ENCODE measurements at places on chromosomes 7 and 10.

- DNase-seq: no peak
These were observed 20.1 kb downstream of the TMEM176A start for GRCh38 chr7:150820578-150821198.

GRCh38 chr10:63976538-63976937 is 455.3 kb downstream of the REEP3 start:
- DNase-seq: no peak

- DNase-seq: no peak
These were observed 4.3 kb downstream of the MAP3K8 start for GRCh38 chr10:30438021-30438850.

- DNase-seq: no peak
These were observed 2.3 kb upstream of the KCNIP2 start for GRCh38 chr10:101845893-101846292.

DNA sequence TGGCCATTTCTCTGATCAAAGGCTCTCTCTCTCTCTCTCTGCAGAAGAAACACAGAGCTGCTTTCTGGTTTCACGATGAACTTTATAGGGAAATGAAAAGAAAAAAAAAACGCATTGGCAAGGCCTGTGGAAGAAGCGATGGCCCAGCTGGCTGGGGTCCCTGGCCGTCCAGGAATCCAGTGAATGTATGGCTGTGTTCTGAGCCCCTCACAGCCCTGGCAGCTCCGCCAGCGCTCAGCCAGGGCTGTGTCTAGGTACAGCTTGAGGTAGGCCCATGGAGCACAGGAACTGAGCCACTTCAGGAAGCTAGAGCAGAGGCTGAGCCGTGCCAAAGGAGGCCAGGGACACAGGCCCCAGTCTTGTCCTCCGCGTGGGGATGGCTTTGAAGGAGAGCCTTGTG is 13.1 kb upstream of the UCMA start:
- DNase-seq: no peak

DNA sequence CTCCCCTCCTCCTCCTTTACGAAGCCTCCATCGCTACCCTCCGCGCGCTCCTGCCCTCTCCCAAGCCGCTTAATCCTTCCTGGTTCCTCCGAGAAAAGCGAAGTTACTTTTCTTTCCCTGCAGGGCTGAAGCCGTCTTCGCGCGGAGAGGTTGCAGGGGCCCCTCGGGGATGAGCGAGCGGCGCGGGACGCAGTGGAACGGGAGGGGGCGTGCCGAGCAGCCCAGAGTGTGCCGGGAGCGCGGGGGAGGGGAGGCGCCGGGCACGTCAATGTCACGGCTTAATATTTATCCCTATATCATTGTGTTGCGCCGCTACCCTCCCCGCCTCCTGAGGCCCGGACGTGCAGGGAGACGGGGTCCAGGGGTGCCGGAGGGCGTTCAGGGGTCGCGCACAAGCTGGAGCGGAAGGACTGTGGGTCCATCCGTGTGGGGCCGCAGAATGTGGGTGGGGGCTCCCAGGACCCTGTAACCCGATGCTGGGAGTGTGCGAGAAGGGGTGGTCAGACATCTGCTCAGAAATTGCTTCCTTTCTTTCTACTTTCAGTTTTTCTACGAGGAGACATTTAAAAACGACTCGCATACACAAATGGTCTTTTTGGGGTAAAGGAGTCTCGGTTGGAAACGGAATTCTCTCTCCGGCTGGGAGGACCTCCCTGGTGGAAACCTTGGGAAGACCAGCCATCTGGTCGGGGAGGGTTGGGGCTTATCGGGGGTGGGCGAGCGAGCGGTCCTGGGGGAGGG is 2.4 kb downstream of the CDK6 start:
- DNase-seq: no peak

GRCh38 chr10:51325649-51326048 is 251.4 kb downstream of the PRKG1 start:
- DNase-seq: no peak

DNA sequence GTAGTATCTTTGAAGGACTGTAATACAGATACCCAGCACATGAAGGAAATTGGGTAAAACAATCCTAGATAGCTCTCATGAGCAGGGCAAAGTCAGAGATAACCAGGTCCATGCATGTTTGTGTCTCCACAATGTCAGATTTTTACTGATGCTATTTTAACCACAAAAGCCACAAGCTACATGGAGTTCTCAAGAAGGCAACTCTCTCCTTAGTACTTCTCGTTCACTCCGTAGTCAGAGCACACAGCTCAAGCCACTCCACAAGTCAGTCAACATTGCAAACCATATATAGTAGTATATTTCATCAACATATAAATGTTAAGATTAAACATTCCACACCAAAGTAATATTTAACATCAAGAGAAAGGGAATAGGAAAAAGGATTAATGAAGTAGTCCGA is 98.0 kb upstream of the PIK3CG start:
- DNase-seq: no peak

DNA sequence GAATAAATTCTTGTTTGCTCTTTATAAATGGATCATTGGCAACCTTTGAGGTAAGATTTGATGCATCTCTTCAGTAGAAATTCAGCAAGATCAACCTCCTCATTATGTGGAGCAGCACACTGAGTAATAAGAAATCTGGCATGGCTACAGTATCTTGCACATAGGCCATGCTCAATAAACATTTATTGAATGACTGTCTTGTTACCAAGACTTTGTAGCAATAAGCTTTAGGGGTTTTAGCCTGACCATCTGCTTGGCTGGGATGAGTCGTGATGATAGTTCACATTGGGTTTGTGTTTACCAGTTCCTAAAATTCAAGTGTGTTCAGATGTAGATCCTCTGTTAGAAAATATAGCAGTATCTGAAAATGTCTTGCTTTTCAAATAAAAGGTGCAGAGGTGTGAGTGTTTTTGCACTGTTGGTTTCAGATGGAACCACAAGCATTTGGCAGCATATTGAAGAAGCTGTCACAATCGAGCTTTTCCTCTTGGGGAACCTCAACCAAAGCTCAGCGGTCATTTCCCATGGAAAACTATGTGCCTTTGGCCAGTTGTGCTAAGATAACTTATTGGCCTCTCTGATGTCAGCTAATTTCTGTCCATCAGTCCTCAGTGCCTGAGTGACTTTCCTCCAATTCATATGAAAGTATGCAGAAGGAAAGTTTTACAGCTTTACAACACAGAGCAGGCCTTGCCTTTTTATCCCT is 442.6 kb downstream of the GFRA1 start:
- DNase-seq: no peak
